ENCODE measurements at places on chromosomes 1 and 21.

GRCh38 chr1:187257476-187257875 is 428.7 kb downstream of the PLA2G4A start:
- DNase-seq: no peak

- DNase-seq: no peak
These were observed 9.6 kb downstream of the EPHX1 start for GRCh38 chr1:225819346-225820192.

GRCh38 chr1:172809750-172810149 is 150.8 kb downstream of the FASLG start:
- DNase-seq: no peak

DNA sequence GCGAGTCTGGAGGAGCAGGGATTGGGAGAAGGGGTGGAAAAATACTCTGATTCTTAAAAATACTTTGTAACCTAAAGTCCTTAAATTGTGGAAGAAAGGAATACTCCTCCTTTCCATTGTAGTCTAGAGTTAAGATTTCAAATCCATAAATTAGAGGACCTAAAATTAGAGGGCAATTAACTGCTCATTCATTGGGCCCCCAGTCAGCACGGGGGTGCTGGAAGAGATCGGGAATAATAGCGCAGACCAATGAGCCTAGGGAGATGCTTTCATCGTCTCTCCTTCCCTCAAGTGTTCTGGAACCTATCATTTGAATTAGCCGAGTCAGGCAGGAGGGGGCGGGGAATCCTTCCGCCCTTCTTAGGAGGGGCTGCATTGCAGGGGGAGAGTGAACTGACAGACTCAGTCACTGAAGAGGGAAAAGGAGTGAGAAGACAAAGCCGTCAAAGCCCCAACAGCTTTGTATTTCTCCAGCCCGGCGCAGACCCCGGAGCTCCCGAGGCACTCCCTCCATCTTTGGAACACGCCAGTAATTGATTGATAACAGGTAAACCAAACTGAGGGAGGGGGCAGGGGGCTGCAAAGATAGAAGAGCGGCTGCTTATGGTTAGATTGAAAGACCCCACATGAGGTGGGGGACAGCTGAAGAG is at the start of gene MLLT11:
MLLT11 (plus strand) TSS at position 391 of the 650 bp plus-strand sequence. CDS start 6,828 bp downstream, outside the sequence.
- DNase-seq: peak; percentile 100

- DNase-seq: no peak
These were observed 155.4 kb upstream of the KCND3 start for GRCh38 chr1:112144733-112145426.

DNA sequence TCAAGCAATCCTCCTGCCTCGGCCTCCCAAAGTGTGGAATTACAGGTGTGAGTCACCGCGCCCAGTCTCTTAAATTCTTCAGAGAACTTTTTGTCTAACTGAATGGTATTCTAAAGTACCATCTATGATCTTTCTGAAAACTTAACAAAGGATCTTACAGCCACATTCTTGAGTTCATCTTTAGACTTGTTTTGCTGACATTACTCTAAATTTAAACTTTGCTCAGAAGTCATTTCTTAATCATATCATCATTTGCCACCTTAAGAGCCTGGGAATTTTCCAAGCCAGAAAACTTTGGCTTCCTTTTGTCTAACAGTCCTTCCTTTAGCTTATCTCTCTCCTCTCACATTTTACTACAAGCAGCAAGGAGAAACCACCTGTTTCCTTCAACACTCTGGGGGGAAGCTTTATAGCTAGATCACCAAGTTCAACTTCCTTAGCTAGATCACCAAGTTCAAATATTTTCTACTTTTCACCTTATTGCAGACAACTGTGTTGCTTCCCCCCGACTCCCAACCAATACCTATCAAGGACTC is 5.4 kb upstream of the ZBTB8A start:
- DNase-seq: no peak

GRCh38 chr1:94873520-94874351 is 53.2 kb downstream of the CNN3 start:
- DNase-seq: no peak

DNA sequence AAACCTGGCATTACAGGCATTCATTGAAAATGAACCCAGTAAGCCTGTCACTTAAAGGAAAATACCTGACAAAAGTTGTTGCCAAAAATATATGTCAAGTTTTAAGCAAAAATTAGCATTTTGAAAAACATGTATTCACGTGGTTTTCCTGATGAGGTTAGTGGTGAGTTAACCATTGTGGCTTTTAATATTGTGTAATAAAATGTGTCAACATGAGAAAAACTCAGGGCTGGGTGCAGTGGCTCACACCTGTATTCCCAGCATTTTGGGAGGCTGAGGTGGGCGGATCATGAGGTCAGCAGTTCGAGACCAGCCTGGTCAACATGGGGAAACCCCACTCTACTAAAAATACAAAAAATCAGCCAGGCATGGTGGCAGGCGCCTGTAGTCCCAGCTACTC is 731.4 kb downstream of the KCNT2 start:
- no peak for DNase-seq

GRCh38 chr1:15141935-15142539 is 11.5 kb upstream of the TMEM51 start:
- peak; percentile 55 for DNase-seq

GRCh38 chr1:8858112-8858668 is 20.3 kb downstream of the ENO1 start:
- no peak for DNase-seq

DNA sequence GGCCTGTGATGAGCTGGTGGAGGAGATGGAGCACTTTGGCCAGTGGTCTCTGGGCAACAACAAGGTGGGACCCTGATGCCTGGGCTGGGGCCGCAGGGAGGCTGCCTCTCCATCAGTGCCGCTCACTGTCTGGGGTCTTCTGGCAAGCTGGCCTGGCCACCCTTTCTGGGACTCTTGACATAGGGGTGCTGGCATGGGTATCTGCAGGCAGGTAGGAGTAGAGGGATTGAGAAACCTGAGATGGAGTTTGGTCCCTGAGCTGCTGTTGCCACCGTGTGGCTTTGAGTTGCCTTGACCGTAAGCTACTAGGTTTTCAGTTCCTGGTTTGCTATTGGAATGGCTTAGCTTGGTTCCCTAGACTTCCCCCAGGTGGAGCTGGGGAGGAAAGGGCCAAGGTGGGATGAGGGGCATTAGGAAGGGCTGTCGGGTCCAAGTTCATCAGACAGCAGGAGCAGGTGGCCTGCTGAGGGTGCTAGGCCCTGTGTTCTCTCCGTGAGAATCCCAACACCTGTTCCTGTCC is 13.2 kb upstream of the MFN2 start:
- DNase-seq: peak; percentile 78

GRCh38 chr1:211830055-211830327 is 572 bp downstream of the LPGAT1 start:
- no peak for DNase-seq

DNA sequence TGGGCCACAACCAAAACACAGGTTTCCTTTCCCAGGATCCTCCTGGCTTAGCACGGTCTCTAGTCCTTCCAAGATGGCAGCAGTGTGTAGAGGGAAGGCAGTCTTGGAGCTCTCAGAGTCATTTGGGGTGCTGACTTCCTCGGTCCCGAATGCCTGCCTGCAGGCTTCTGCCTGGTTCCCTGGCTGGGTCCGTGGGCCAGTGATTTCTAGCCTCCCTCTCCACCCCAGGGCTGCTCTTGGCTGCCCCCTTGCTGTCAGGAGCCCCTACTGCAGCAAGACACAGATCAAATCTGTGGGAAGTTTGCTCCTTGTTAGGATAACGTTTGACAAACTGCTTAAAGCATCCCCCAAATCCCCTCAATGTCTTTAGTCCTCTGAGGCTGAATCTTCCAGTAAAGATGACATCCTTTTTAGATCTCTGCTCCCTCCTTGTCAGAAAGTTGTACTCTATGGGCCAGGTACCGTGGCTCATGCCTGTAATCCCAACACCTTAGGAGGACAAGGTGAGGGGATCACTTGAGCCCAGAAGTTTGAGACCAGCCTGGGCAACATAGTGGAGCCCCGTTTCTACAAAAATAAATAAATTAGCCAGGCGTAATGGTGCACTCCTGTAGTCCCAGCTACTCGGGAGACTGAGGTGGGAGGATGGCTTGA is 272.5 kb downstream of the RRAGC start:
- peak; percentile 95 for DNase-seq

DNA sequence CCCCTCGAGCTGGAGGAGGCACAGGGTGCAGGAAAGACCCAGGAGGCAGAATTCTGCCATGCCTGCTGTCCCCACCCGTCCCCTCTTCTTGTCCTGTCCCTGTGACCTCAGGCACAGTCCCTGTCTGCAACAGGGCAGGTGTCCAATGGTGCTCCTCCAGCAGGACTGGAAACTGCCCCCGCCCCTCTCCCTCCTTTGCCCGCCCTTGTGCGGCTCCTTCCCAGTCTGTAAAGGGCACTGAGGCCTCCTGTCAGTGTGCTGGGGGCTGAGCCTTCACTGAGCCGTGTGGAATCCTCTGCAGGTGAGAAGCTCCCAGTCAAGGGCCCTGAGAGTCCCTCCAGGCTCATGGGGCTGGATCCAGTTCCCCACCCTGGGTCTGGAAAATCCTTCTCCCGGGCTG is 28.9 kb downstream of the PRDM16 start:
- no peak for DNase-seq

GRCh38 chr1:198798923-198799386 is 160.1 kb downstream of the PTPRC start:
- DNase-seq: no peak

DNA sequence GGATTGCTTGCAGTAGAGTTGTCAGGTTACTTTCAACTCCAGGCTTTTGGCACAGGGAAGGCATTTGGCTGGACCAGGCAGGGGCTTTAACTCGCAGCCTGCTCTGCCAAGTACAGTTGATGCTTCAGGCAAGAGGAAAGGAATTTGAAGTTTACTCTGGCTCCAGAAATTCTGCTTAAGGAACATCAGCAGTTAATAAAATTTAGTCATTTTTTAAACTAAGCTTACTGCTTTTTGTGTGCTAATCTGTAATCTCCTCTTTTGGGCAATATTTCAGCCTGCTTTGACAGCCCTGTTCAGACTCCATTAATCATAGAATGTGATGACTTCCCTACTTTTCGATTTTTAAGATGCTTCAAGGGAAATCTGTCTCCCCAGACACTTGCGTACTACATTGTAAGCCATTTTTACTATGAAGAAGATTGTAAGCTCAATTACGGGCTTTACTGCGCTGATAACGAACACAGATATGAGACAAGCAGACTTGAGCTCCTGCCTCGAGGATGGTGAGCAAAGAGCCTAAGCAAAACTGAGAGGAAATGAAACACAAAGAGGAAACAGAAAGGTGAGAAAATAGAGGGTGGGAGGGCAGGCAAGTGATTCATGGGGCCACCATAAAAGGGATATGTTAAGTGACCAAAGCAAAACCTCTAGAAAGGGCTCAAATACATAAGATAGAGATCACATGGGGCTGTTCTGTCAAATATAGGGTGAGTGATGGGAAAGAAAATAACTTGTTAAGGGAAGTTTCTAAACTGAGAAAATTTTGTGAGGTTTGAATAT is 76.6 kb upstream of the VAV3 start:
- no peak for DNase-seq

DNA sequence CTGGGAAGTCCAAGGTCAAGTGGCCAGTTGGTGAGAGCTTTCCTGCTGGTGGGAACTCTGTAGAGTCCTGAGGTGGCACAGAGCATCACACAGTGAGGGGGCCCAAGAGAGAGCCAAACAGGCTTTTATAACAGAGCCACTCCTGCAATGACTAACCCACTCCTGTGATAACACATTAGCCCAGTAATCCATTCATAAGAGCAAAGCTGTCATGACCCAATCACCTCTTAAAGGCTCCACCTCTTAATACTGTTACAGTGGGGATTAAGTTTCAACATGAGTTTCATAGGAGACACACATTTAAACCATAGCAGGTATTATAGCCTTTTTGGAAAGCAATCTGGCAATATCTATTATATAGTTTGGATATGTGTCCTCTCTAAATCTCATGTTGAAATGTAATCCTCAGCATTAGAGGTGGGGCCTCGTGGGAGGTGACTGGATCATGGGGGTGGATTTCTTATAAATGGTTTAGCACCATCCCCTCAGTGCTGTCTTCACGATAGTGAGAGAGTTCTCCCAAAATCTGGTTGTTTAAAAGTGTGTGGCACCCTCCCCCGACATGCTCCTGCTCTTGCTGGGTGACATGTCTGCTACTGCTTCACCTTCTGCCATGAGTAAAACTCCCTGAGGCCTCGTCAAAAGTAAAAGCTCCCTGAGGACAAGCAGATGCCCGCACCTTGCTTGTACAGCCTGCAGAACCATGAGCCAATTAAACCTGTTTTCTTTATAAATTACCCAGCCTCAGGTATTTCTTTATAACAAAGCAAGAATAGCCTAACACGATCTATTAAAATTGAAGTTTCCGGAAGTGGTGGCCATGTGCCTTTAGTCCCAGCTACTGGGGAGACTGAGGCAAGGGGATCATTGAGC is 64.5 kb downstream of the CD58 start:
- no peak for DNase-seq

GRCh38 chr1:44575396-44575795 is 98.9 kb downstream of the TMEM53 start:
- no peak for DNase-seq

DNA sequence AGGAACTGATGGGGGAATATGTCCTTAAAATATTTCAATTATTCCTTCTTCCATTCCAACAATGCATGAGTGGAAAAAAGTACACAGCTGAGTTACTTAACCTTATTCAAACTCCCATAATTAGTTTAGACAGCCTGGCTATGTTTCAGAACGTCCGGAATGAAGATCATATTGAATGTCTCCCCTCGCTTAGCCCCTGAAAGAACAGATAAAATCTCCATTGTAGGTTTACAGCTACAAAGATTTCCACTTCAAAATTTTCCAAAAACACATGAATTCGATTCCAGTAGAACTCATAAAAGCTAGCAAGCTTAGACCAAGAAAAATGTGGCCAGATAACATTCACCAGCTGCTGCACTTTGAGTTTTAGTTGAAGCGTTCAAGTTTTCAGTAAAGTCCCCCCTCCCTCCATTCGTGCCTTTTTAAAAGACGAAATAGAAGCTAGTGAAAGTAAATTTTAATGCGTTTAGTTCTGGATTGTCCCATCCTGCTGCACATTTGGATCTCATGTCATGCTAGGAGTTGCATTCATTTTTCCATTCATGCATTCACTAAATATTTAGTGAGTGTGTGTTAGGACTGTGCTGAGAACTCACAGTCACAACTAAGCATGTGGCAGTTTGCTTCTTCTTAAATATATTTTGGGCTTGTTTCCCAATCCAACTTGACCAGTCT is 29.4 kb upstream of the SSX2IP start:
- no peak for DNase-seq

DNA sequence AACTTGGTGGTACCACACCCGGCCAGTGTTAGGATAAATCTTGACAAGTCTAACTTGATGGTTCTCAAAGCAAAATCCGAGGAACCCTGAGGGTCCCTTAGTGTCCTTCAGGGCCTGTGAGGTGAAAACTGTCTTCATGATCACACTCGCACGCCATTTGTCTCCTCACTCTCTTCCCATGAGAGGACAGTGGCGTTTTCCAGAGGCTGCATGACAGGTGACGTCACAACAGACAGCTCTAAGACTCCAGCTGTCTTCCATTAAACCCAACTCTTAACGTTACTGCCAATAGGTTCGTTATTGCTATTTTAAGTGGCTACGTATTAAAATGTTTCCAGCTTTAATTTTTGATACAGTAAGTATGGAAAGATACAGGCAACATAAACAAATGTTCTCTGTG is 13.8 kb downstream of the CFAP74 start:
- no peak for DNase-seq

GRCh38 chr1:37497832-37498231 is 16.7 kb downstream of the MEAF6 start:
- no peak for DNase-seq

- DNase-seq: no peak
These were observed 88.3 kb upstream of the NGF start for GRCh38 chr1:115426231-115426771.

Data from DMS 273 treated with DMSO at 0.1 percent for 48 hours (cell line).